ENCODE measurements at places on chromosomes 12 and 14. TPM values are rescaled to one million over a fixed set of nuclear protein-coding genes. Genes with fewer than 3 reads are reported as not detected.

Gene ASB8
- 27.3 TPM for total RNA-seq

Gene FITM1
- not detected for total RNA-seq

Gene KCNC2
- total RNA-seq = not detected

Gene TOMM20L
- total RNA-seq = not detected

Gene OTUB2
- total RNA-seq = 1.9 TPM

Gene CEP170B
- total RNA-seq = 24.5 TPM

Gene FAM186B
- total RNA-seq = 1.4 TPM

Gene BTBD7
- 25.3 TPM for total RNA-seq

Gene DNAJC22
- total RNA-seq = 2.5 TPM

Gene CEBPE
- total RNA-seq = not detected

Gene RSRC2
- total RNA-seq = 41.5 TPM

Gene LRRC74A
- total RNA-seq = not detected

Gene TAS2R8
- total RNA-seq = not detected

Gene GLT1D1
- not detected for total RNA-seq

Gene ANKRD33
- total RNA-seq = not detected

Gene TDRD9
- total RNA-seq = not detected

DNA sequence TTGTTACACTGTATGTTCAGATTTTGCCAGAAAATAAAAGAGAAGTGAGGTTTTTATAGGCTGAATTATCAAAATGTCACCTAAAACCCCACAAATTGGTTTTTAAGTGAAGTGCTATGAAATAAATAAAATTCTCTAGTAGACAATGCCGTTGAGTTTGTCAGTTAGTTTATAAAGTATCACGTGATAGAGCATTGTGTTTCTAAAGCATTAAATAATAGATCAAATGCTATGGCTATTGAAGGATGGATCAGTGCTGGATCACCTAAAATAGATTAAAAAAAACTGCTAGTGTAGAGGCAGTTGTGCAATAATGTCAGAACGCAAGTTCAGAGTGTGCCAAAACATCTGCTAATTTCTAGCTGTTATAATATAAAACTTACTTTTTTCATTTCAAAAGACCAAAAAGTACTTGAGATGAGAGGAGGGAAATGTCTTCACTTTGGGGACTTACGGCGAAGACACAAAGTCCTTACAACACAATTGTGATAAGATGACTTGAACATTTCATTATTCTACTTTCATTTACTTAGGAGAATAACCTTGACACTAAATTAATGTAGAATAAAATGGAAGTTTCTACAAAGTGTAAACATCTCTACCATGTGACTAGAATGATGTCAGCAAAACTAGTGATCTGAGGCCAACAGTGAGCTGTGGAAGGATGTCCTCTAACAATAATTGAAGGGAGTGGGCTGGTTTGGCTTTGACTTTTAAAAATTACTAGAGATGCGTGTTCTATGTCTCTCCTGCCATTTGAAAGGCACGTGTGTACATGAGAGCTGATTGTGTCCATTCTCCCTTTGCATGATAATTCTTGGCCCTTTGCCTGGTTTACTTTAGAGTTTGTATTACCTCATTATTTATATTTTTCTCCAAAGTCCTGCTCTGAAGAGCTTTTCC, 154.4 kb upstream of the PDE3A start:
- peak; percentile 13 for DNase-seq

- DNase-seq = peak; percentile 84
Measured at GRCh38 chr14:94423453-94424056, 29.0 kb downstream of the SERPINA11 start.

- DNase-seq = peak; percentile 3
Measured at GRCh38 chr14:61326847-61327246, 5.5 kb downstream of the PRKCH start.

GRCh38 chr12:40261937-40262336, 37.1 kb downstream of the LRRK2 start:
- no peak for DNase-seq

DNA sequence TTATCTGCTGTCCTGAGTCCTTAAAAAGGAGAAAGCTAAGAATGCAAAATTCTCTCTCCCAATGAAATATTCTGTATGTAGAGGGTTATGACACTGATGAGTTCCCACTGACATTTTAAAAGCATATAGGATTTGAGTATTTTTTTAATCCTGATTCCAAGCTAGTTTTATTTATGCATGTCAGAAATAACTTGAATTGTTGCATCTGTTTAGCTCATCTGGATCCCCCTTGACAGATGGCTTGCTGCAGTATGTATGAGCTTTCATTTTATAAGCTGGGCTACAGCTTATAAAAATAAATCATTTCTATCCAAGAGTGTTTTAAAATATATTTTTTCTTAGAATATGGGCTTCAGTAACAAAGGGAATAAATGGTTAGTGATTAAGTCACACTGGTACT, 495.3 kb downstream of the NELL2 start:
- DNase-seq = no peak

DNA sequence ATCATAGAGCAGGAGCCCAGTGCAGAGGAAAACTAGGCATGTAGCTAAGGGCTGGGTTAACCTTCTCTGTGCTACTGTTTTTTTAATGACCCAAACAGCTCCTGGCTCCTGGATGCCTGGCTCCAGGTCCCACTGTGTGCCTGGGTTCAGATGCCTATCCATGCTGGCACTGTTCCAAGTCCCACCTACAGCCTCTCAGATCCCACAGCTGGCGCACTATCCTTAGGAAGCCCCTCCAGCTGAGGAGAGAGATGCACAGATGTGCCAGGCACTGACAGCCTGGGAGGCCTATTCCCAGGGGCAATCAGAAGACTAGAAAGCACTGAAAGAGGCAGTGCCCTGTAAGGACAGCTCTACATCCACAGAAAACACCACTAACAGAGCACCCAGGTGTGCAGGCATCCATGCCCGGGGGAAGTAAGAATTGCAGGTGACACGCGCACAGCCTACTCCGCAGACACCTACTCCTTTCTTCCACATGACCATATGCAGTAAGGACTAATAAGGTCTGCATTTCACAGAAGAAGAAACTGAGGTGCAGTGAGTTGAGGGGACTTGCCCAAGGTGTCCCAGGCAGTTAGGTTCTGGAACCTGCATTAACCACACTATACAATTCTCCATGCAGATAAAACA, 51.2 kb downstream of the PITPNM2 start:
- DNase-seq = no peak

DNA sequence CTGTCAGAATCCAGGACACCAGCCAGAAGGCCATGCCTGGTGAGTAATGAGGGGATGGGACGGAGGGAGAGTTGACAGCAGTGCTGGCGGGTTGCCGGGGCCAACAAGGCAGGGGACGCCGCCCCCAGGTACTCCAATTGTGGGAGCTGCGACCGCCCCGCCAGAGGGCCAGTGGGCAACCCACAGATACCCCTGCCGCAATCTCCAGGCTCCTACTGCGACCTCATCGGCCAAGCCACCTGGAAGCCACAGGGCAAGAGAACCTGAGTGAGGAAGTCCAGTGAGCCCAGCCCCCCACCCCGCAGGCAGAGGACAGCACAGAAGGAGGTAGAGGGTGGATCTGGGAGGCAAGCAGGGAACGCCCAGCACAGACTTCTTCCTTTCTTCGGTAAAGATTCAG, 103.0 kb downstream of the RIMBP2 start:
- DNase-seq = no peak

GRCh38 chr12:121430833-121431415, 31.0 kb downstream of the RNF34 start:
- no peak for DNase-seq

- peak; percentile 77 for DNase-seq
Measured at GRCh38 chr12:62640910-62641448, 174.4 kb downstream of the MON2 start.

DNA sequence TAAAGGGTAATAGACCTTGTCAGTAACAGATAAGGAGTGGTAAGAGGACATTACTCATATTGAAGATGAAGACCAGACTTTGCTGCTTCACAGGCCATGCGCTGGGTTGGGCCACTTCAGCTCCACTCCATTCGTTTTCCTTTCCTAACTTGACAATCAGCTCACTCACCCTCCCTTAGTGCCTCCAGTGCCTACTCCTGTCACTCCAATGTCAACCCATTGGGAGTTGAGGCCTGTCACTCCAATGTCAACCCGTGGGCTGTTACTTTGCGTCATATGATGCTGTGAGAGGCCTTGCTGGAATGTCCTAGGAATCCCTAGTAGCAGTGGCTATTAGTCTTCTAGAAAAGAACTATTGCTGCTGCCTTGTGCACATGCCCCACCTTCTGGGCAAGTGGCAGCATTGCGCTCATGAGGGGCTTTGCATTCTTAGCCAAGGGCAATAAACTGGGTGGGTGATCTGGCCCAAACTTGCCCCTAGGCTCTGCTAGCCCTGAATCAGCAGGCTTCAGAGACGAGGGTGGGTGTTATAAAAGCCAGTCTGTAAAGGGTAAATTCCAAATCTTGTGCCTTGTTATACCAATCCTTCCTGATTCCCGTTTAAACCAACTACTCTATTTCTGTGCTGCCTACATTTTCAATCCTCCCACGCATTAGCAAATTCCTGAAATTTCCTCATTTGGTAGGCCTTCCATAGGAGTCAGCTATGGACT, 36.1 kb downstream of the BAZ2A start:
- DNase-seq = peak; percentile 90

GRCh38 chr12:110916295-110916875, 4.0 kb downstream of the MYL2 start:
- DNase-seq = no peak

DNA sequence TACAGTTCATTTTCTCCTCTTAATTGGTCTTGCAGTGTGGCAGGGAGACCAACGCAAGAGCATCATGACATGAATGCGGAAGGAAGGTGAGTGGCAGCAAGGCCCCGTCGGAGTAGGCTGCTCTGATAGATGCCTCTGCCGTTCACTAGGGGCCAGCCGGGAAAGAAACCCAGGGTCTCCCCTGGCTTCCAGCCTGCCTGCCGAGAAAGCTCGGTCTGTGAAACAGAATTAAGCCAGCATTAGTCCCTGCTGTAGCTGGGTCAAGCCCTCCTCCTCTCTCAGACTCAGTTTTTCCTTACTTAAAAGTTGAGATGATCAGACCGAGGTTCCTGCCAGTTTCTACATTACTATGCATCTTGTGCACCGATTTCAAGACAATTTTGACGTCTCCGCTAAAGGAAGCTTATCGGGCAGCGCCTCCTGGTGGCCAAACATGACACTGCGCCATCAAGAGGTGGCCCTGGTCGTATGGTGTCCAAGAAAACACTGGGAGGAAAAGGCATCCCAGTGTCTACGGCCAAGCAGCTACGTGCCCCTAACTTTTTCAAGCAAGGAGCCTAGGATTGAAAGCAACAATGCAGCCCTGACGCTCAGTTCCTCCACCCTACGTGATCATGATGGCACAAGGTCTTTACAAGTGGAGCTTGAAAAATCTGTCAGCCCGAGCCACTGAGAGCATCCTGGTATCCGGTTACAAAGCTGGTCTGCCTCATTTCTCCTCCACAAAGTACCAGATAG, 131.6 kb downstream of the KSR2 start:
- DNase-seq = peak; percentile 78

- peak; percentile 57 for DNase-seq
Measured at GRCh38 chr12:67475725-67476124, 172.8 kb upstream of the DYRK2 start.

- DNase-seq = peak; percentile 91
Measured at GRCh38 chr12:45789025-45789424, 59.5 kb downstream of the ARID2 start.

- DNase-seq = peak; percentile 66
Measured at GRCh38 chr14:67357186-67357968, 2.2 kb downstream of the ATP6V1D start.

GRCh38 chr12:108724054-108724889, 7.0 kb downstream of the CORO1C start:
- DNase-seq = peak; percentile 68

DNA sequence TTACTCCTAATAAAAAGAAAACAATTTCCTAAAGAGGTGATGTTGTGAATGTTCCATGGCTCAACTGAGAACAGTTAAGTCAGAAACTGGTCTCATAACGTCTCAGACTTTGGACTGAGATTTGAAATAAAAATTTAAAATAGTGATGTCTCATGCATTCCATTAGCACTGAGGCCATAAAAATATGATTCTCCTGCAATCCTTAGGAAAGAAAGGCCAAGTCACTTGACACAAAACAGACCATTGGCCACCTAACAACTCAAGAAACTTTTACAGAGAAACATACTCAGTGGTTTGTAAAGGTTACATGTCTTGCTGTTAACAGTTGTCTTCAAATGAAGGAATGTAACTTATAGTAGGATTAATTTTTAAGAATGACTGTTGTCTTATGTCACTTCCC, 58.1 kb downstream of the STAB2 start:
- DNase-seq = peak; percentile 78

DNA sequence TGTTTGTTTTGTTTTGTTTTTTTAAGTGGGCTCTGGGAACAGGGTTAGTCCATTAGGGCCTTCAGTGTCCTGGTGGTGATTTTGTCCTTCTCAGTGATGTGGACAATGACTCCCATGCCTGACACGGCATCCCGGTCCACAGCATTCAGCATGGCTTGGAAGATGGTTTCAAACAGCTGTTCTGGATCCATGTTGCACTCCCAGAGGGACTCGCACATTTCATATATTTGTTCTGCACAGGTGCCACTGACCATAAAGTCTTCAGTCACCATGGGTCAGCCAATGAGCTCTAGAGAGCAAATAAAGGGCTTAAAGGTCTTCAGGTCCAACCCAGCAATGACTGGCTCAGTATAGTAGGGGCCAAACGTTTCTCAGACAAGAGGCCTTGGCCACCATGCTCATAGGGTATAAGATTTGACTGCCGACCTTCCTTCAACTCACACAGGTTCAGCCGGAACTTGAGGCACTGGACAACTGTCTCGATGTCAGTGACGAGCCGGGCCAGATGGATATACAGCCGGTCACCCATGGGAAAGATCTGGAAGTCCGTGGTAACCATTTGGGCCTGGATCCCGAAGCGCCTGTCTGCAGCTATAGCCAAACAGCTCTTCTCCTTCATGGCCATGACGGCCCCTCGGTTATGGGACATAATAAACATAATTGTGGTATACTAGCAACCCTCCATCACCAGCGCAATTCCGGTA, 18.0 kb downstream of the OR10P1 start:
- DNase-seq = no peak

GRCh38 chr12:6341417-6342139, at the start of gene TNFRSF1A:
Gene TNFRSF1A (minus strand): TSS chr12:6342076. CDS start chr12:6341814, 262 bp downstream.
- DNase-seq = peak; percentile 91

DNA sequence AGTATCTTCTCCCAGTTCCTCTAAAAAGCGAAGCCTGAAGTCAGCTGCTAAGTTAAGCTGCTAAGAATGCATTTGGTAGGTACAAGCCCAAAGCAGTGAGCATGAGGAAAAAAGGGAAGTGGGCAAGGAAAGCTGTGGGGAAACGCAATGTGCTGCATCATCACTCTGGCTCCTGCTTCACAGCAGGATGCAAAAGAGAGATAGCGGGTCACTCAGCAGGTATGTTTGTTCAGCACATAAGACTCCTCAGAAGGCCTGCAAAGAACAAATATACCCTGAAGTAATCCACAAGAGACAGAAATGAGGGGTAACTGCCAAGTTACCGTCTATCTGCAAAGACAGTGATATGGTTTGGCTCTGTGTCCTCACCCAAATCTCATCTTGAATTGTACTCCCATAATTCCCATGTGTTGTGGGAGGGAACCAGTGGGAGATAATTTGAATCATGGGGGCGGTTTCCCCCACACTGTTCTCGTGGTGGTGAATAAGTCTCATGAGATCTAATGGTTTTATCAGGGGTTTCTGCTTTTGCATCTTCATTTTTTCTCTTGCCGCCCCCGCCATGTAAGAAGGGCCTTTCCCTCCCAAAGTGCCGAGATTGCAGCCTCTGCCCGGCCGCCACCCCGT, 127.4 kb upstream of the EGLN3 start:
- DNase-seq = no peak

GRCh38 chr12:79818856-79819255, 116.0 kb downstream of the PPP1R12A start:
- peak; percentile 14 for DNase-seq
